ENCODE measurements at places on chromosomes 1 and 21. TPM values are rescaled to one million over a fixed set of nuclear protein-coding genes. Genes with fewer than 3 reads are reported as not detected.

Gene ARTN
- not detected for total RNA-seq

Gene SPRR2D
- not detected for total RNA-seq

Gene AMY2A
- not detected for total RNA-seq

Gene HTR6
- total RNA-seq, result 0.13 TPM

Gene RNU11
- not detected for total RNA-seq

DNA sequence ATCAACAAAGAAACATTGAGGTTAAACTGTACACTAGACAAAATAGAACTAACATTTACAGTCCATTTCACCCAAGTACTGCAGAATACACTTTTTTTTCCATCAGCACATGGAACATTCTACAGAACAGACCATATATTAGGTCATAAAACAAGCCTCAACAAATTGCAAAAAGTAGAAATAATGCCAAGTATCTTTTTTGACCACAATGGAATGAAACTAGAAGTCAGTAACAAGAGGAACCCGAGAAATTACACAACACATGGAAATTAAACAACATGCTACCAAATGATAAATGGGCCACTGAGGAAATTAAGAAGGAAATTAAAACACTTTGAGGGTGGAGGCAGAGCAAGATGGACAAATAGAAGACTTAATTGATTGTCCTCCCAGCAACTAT, 8.4 kb upstream of the C1orf185 start:
- DNase-seq, result no peak

DNA sequence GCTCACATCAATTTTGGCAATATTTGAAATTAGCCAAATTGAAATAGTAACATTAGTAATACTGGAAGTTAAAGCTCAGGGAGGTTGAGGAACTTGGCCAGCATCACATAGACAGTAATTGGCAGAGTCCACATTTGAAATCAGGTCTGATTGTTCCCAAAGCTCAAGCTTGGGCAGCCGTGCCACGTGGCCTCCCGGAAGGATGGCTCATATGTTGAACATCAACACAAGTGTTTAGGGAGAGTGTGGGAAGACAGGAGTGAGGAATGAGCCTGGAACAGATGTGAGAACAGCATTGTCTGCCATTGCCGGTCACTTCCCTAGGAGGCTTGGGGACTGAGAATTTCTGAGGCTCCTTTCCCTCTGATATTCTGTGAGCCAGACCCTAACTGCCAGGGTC, 40.2 kb upstream of the RBM15 start:
- no peak for DNase-seq

DNA sequence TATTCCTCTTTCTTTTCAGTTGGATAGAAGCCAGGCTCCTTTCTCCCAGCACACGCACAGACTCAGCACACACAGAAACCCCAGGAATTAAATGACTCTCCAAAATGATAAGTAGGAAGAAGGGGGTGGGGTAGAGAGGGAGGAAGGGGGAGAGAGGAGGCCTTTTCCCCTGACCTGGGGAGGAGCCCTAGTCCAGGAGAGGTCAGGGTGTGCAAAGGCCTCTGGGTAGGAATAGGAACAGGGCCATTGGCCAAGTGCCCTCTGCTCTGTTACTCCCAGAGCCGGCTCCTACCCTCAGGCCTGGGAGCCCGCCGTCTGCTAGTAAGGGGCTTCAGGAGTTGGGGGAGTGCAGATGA, 35.6 kb upstream of the PUM1 start:
- no peak for DNase-seq

GRCh38 chr1:110476028-110476765, 25.2 kb downstream of the PROK1 start:
- no peak for DNase-seq

GRCh38 chr1:72623299-72623708, 341.0 kb upstream of the NEGR1 start:
- peak; percentile 33 for DNase-seq

DNA sequence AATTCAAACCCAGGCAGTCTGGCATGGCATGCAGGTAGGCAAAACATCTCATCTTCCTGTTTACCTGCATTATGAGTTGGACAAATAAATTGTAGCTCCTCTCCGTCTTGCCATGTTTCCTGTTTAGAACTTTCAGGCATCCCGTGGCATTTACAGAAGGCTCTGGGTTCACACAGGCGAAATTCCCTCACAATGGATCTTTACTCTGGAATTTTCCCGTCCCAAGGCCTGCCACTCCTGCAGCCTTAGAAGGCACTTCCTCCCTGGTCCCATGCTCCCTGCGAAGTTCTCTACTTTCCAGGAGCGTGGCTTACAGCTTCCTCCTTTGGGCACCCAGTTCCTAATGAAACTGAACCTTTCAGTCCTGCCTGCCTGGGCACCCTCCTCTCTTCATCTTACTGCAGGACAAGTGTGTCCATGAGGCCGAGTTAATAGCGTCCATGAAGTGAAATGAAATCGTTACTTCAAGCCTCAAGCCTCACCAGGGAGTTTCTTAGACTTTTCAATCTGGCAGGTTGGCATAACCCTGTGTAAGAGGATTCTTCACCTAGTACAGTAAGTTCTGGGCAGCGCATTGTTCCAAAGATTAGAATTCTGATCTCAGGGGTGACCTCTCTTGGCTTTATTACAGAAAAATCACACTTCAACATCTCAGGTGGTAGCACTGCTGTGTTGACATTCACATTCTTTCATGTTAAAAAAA, 36.8 kb upstream of the AHCYL1 start:
- DNase-seq, result peak; percentile 35

GRCh38 chr1:110565565-110565964, 40.6 kb downstream of the KCNA2 start:
- DNase-seq, result no peak

DNA sequence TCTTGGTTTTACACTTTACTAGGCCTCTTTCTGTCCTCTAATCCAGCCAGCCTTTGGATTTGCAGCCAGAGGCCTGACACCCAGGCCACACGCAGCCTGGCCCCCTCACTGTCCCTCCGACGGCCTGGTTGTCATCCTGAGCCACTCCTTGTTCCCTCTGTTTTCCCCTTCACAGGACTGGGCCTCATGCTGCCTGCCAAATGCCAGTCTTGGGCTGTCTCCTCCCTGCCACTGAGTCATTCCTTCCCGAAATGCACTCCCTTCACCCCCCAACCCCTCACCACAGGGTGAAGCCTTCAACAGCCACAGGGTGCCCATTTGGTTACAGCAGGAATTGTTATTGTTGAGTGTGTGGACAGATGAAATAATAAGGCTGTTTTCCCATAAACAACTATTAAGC, 21.3 kb downstream of the ACOT11 start:
- no peak for DNase-seq

DNA sequence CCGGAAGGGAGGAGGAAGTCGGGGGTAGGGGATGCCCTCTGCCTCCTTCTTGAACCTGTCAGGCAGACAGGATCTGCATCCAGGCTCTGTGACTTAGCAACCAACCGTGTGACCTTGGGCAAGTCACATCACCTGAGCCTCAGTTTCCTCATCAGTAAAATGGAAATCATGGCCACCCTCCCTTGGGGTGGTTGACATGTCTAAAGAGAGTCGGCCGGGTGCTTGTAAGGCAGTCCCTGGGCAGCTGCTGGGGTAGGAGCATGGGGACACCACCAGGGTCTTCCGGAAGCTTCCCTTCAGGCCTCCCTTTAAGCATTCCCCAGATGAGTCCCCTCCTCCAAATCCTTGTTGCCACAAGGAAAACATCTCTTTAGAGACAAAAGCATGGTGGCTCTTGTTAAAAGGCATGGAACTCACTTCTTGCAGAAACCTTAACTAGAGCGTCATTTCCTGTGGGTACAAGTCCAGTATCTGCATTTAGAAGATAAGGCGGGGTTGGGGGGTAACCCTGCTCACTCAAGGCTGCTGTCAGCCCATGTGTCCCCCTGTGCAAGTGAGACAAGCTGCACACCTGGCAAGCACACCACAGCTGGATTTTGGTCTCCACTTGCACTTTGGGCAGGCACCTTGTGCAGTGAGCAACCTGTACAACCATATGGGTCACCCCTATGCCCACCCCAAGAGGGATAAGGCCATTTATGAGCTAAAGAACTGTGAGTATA, 10.4 kb downstream of the CLCNKB start:
- no peak for DNase-seq

- no peak for DNase-seq
These were observed 29.1 kb downstream of the NGF start for GRCh38 chr1:115308969-115309368.

- no peak for DNase-seq
These were observed 1.4 kb downstream of the SH3BP5L start for GRCh38 chr1:248824301-248824700.

- DNase-seq, result peak; percentile 56
These were observed 12.3 kb upstream of the IFNLR1 start for GRCh38 chr1:24199291-24199900.

DNA sequence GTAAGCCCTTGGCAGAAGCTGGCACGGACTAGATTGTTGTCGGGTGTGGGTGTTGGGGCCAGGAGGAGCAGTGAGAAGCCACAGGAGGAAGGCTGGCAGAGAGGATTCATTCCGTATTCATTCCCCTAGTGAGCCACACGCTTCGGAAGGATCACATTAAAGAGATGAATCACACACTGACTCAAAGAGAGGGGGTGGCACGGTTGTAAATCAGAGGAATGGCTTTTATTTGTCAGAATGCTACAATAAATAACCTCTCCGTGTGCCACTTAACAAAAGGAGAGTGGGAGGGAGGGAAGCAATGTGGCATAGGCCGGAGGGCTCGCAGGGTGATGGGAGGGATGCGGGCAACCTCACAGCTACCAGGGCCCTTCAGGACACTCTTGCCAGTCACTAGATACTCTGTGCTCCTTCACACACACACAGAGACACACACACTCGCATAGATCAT, 135.5 kb downstream of the HIVEP3 start:
- DNase-seq, result peak; percentile 72

DNA sequence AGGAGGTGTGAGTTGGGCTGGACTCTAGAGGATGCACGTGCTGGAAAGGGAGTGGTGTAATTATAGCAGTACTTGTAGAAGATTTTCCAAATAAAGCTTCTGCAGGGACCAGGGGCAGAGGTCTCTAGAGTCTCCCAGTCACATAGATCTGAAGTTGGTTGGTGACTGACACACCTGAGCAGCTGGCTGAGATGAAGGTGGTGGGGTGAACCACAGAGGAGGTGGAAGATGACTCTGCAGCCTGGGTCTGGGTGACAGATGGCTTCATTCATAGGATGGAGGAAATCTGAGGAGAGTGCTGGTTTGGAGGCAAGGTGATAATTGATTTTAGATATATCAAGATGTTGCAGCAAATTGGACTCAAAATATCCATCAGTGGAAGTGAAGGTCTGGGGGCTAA, 178.9 kb upstream of the IVNS1ABP start:
- DNase-seq, result no peak

GRCh38 chr21:35002879-35003722, 46.0 kb downstream of the RUNX1 start:
- DNase-seq, result no peak

- DNase-seq, result no peak
These were observed 153.0 kb downstream of the NCAM2 start for GRCh38 chr21:21151231-21151630.

Measured in dermis microvascular lymphatic vessel endothelial cell (primary cell).